ENCODE measurements at places on chromosomes 2 and 18.

DNA sequence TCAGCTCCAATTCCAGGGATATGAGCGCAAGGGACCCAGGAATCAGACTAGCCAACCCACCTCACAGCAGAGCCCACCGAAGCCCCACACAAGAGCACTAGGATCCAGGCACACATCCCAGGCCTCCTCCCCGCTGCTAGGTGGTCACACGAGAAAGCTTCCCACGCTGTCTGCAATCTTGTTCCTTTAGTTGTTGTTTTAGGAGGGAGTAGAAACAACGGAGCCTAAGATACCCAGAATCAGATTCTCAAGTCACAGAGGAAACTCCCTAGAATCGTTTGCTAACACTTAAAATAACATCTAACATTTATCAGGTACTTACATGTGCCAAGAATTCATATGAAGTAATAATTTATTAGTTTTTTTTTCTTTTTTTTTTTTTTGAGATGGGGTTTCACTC, 9.7 kb upstream of the ATL2 start:
- DNase-seq = no peak

DNA sequence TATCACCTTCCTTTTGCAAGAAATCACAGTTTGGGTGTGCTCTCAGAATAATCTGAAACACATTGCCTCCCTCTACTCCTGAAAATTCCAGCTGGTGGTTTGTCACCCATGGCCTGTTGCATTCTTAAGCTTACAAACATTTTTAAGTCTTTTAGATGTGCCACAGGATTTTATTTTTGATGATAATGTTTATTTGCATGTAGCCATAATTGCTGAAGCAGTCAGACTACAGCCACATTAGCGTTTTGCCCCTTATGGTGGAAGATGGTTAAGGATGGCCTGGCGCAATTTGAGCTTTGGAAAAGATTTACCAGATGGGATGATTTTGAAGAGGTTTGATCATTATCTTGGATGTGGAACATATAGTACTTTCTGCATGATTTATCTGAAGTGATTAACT, 439.5 kb downstream of the MEIS1 start:
- no peak for DNase-seq

DNA sequence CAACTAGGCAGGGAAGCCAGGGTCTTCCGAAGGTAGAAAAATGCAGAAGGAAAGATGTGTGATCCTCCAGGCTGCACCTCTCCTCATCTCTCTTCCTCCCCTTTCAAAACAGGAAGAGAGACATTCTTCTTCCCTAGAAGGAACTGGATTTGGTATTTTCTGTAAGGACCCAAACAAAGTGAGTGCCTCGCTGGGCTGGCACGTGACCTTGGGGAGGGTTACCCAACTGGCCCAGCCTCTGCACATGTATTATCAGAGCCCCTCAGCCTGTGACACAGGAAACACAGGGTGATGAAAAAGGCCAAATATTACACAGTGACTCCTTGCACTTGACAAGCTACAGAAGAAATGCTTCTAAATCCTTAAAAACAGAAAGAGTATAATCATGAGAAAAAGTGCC, 2.3 kb downstream of the HJURP start:
- DNase-seq = peak; percentile 81

- no peak for DNase-seq
Observed at GRCh38 chr18:39966275-39966674, 1988.8 kb upstream of the PIK3C3 start.

DNA sequence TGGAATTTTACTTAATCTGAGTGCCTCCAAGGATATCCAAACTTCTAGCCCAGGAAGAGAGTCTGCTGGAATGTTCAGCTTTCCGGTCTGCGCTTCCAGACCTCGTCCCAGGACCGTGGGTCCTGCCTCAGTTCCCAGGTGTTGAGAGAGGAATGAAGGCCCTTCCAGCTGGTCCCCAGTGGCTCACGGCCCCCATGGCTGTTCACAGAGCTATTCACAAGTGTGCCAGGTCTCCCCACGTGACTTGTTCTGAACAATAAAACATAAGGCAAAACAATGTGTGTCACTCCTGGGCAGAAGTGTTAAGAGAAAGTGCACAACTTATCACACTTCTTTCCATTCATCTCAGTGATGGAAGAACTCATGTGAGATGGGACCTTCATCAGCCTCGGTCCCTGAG, 20.1 kb upstream of the TEX51 start:
- no peak for DNase-seq

- peak; percentile 25 for DNase-seq
Observed at GRCh38 chr2:96157649-96158553, 12.7 kb upstream of the DUSP2 start.

DNA sequence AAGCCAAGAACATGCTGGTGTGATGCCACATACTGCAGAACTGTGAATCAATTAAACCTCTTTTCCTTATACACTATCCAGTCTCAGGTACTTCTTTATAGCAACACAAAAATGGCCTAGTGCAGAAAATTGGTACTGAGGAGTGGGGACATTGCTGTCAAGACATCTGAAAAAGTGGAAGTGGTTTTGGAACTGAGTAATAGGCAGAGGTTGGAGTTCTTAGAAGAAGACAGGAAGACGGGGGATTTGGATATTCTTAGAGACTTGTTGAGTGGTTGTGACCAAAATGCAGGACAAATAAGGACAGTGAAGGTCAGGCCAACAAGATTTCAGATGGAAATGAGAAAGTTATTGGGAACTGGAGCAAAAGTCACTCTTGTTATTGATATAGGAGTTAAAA, 31.3 kb upstream of the CDH2 start:
- DNase-seq = peak; percentile 40

- no peak for DNase-seq
Observed at GRCh38 chr2:37602702-37603101, 68.7 kb downstream of the CDC42EP3 start.

GRCh38 chr18:70985948-70986347, 697.1 kb downstream of the SOCS6 start:
- no peak for DNase-seq

GRCh38 chr2:113230531-113230930, 48.2 kb downstream of the PAX8 start:
- DNase-seq = peak; percentile 75

GRCh38 chr2:209936106-209936666, 66.3 kb upstream of the RPE start:
- peak; percentile 2 for DNase-seq
